Melanocyte of skin (primary cell): ENCODE measurements at places on chromosomes 11 and 22. TPM values are rescaled to one million over a fixed set of nuclear protein-coding genes. Genes with fewer than 3 reads are reported as not detected.

NUDT8 gene
- 6.9 and 8.0 TPM in 2 replicates for total RNA-seq

USP2 gene
- 0.31 and 0.33 TPM in 2 replicates for total RNA-seq

OR4P4 gene
- total RNA-seq, result not detected in 2 replicates

KRTAP5-1 gene
- total RNA-seq, result not detected in 2 replicates
